ENCODE measurements at places on chromosomes 3 and 15. TPM values are rescaled to one million over a fixed set of nuclear protein-coding genes. Genes with fewer than 3 reads are reported as not detected.

DNA sequence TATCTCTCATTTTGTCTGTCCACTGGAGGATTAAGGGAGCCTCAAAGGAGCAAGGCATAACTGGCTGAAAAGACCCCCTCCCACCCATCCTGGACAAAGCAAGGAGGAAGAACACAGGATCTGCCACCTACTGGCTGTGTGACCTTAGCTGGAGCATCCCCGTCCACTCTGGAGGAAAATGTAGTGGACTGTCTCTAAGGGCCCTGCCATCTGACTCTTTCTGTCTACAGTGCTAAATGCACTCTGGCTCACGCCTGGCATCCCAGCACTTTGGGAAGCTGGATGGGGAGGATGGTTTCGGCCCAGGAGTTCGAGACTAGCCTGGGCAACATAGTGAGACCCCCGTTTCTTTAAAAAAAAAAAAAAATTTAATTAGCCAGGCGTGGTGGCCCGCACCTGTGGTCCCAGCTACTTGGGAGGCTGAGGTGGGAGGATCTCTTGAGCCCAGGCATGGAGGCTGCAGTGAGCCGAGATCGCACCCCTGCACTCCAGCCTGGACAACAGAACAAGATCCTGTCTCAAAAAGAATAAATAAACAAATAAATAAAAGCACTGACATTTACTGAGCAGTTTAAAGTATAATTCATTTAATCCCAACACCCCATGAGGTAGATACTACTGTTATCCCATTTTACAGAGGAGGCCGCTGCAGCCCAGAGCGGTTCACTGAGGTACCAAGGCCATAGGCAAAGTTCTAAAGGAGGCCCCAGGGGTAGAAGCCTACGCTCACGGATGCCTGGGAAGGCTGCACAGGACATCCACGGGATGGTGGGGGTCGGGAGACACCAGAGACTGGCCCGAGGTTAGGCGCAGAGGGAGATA, 1.1 kb downstream of the TBC1D2B start:
- peak overlapping the region; percentile 95 for H3K27ac ChIP-seq
- H3K4me3 ChIP-seq, result peak overlapping the region; percentile 100
- H3K27me3 ChIP-seq, result no peaks in the 10 kb centered on the region
- H3K4me1 ChIP-seq, result peaks cover 47% of the 10 kb centered on the region
- H3K36me3 ChIP-seq, result peaks cover 5% of the 10 kb centered on the region

DNA sequence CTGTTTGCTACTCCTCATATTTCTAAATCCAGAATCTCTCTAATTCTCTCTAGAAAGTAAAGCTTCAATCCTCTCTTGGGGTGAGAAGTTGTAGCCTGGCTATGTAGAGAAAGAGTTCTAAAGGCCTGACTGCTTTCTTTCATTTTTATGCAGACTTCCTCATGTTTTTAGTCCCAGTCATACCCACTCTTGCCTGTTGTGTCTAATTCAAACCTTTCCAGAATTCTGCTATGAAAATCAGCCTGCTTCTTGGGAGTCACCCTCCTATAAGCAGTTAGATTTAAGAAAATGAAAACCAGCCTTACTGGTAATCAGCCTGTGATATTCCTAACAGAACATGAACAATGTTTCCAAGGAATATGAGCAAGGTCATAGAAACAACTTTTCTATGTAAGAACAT, 14.8 kb upstream of the ZNF639 start:
- H3K36me3 ChIP-seq, result no peaks in the 10 kb centered on the region
- no peak overlapping the region for H3K4me3 ChIP-seq
- no peak overlapping the region for H3K27ac ChIP-seq
- DNase-seq, result no peak
- H3K4me1 ChIP-seq, result no peaks in the 10 kb centered on the region

DNA sequence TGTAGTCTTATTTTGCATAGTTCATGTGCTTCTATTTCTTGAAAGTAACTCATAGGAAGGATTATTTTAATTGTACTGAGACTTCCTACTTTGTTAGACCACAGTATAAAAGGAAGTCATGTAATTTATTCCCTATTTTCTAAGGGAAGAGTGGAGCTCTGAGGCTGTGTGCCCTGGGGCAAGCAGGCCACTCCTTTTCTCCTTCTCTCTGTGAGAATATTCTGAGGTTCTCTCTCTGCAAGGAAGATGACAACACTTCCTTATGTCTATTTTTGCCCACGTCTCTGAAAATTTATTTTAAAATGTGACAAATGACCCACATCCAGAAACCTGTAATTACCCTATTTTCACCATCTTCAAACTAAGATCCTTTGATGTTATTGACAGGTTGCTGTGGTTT, 11.0 kb downstream of the KCTD6 start:
- H3K36me3 ChIP-seq, result peaks cover 20% of the 10 kb centered on the region
- no peaks in the 10 kb centered on the region for H3K27me3 ChIP-seq
- H3K27ac ChIP-seq, result no peak overlapping the region
- DNase-seq, result no peak

DNA sequence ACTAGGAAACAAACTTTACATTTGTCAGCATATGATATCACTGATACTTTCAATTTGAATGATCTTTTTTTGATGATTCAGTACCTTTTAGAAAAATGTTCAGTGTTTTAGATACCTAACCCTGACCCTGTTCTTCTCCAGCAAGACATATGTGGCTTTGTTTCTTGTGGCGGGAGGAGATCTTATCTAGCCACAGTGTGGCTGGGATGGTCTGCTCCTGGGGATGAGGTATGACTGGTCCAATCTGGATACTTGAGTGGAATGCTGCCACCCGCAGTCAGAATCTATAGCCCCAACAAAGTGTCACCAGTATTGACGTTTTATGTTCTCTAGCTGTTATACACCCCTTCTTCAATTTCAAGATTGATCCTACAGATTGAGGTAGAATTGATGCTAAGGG, 439.0 kb upstream of the GOLIM4 start:
- DNase-seq, result no peak
- H3K36me3 ChIP-seq, result no peaks in the 10 kb centered on the region
- H3K4me1 ChIP-seq, result no peaks in the 10 kb centered on the region
- H3K4me3 ChIP-seq, result no peak overlapping the region
- H3K27me3 ChIP-seq, result no peaks in the 10 kb centered on the region

- H3K36me3 ChIP-seq, result peaks cover 26% of the 10 kb centered on the region
- H3K4me3 ChIP-seq, result no peak overlapping the region
- peaks cover 82% of the 10 kb centered on the region for H3K4me1 ChIP-seq
- no peaks in the 10 kb centered on the region for H3K27me3 ChIP-seq
Measured at GRCh38 chr15:90597577-90597976, 67.9 kb downstream of the CRTC3 start.

DNA sequence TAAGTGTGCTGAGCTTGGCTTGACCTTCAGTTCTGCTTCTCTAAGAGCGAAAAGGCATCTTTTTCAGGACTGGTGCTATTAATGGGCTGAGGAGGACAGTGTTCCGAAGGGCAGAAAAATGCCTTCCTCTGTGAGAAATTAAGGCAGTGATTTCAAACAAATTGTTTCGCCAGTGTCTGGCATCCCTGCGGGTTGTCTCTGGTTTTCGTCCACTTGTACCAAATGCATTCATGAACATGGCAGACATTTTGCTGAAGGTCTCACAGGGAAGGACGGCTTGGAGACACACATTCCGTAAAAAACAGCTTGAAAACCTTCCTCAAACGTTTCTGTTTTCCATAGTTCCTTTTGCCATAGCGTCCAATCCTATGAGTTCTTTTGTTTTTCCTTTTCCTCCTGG, 57.1 kb downstream of the CEMIP start:
- no peaks in the 10 kb centered on the region for H3K4me1 ChIP-seq
- H3K36me3 ChIP-seq, result no peaks in the 10 kb centered on the region
- H3K4me3 ChIP-seq, result no peak overlapping the region
- DNase-seq, result no peak

DNA sequence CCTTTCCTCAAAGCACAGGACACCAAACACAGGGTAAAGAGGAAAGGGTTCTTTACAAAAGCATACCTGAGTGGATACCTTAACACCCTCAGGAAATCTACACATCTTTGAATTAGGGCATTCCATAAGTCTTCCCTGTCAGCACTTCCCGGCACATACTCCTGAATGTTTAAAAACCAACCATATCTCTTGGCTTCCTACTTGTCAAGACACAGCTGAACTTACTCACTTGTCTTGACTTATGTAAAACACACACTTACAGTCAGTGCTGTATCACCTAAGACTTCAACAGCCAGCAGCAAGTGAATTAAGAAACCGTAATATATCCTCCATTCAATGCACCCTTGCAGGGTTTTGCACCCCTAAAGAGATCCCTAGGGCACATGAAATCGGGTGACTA, 17.5 kb downstream of the IL1RAP start:
- no peak overlapping the region for H3K4me3 ChIP-seq
- H3K36me3 ChIP-seq, result peaks cover 12% of the 10 kb centered on the region
- peaks cover 7% of the 10 kb centered on the region for H3K4me1 ChIP-seq
- DNase-seq, result no peak

- peak; percentile 66 for DNase-seq
- no peak overlapping the region for H3K27ac ChIP-seq
- H3K4me3 ChIP-seq, result no peak overlapping the region
- H3K27me3 ChIP-seq, result no peaks in the 10 kb centered on the region
- H3K36me3 ChIP-seq, result no peaks in the 10 kb centered on the region
- no peaks in the 10 kb centered on the region for H3K4me1 ChIP-seq
Measured at GRCh38 chr3:36700537-36701248, 63.7 kb downstream of the DCLK3 start.

- H3K4me1 ChIP-seq, result no peaks in the 10 kb centered on the region
- no peak overlapping the region for H3K4me3 ChIP-seq
- H3K27ac ChIP-seq, result no peak overlapping the region
- no peaks in the 10 kb centered on the region for H3K36me3 ChIP-seq
- no peak for DNase-seq
Measured at GRCh38 chr3:109818081-109818480, 480.7 kb upstream of the DPPA4 start.

DNA sequence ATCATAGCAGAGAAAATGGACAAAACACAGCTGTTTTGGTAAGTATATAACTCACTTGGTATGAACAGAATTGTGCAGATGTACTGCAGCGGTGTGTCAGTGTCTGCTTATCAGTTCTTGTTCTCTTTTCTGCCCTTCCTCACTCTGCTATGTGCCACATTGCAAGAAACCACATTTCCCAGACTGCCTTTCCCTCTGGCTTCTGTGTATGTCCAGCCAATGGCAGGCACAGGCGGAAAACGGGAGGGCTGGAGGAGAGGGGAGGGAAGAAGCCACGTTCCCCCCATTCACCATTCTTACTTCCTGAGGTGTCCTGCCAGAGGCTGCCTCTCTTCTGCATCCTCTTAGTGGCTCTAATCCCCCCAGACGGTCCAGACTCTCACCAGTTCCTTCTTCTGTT, 15.4 kb downstream of the HHLA2 start:
- DNase-seq, result no peak
- no peak overlapping the region for H3K4me3 ChIP-seq

GRCh38 chr3:94615275-94616065, 552.6 kb downstream of the NSUN3 start:
- H3K27me3 ChIP-seq, result no peaks in the 10 kb centered on the region
- H3K27ac ChIP-seq, result no peak overlapping the region
- no peaks in the 10 kb centered on the region for H3K4me1 ChIP-seq
- no peak for DNase-seq
- H3K36me3 ChIP-seq, result no peaks in the 10 kb centered on the region

DNA sequence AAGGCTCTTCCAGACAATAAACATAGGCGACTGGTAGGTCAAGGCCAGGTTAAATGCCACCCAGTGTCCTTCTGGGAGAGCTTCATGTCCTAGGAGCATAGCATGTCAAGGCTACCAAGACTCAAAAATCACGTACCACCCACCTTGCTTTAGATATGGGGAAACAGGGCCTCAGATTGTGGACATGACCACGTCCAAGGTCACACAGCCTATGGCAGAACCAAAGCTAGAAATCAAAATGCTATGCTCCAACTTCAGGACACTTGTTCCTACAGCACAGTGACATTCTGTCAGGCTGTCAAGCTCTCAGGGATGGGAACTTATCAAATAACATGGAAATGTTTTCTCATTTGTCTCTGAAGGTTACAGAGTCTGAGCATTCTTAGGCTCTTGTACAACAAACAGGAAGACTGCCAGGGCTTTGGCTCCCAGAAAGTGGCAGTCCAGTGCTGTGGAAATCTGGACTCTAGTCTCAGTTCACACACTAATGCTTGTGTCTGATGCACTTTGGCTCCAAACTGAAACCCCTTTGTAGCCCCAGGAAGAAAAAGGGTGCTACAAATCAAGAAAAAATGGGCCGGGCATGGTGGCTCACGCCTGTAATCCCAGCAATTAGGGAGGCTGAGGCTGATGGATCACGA, 170.4 kb upstream of the LPP start:
- no peak for DNase-seq
- H3K4me1 ChIP-seq, result peaks cover 50% of the 10 kb centered on the region
- H3K36me3 ChIP-seq, result no peaks in the 10 kb centered on the region

- H3K4me1 ChIP-seq, result no peaks in the 10 kb centered on the region
- H3K27ac ChIP-seq, result no peak overlapping the region
- H3K4me3 ChIP-seq, result no peak overlapping the region
- no peaks in the 10 kb centered on the region for H3K36me3 ChIP-seq
- DNase-seq, result no peak
- no peaks in the 10 kb centered on the region for H3K27me3 ChIP-seq
Measured at GRCh38 chr3:79421273-79421672, 346.5 kb downstream of the ROBO1 start.

DNA sequence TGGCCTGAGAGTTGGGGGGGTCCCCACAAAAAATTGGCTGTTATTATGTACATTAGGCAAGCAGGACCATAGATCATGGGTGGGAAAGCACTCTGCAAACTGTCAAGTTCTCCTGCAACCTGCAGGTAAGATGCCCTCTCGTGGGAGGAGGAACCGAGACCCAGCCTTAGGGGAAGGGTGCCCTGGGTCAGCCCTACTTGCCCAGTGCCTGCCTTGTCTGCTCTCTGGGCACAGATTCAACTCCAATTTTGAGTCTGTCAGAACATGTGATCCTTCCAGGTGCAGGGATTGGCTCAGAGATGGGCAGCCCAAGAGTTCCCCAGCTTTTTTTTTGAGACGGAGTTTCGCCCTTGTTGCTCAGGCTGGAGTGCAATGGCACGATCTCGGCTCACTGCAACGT, 99.2 kb downstream of the PLXNA1 start:
- H3K27me3 ChIP-seq, result no peaks in the 10 kb centered on the region
- H3K4me3 ChIP-seq, result no peak overlapping the region
- no peak overlapping the region for H3K27ac ChIP-seq
- DNase-seq, result no peak
- no peaks in the 10 kb centered on the region for H3K4me1 ChIP-seq
- H3K36me3 ChIP-seq, result no peaks in the 10 kb centered on the region

- H3K4me1 ChIP-seq, result peaks cover 2% of the 10 kb centered on the region
- H3K4me3 ChIP-seq, result no peak overlapping the region
- peak overlapping the region; percentile 9 for H3K27ac ChIP-seq
- no peaks in the 10 kb centered on the region for H3K27me3 ChIP-seq
- DNase-seq, result no peak
- H3K36me3 ChIP-seq, result peaks cover 15% of the 10 kb centered on the region
Measured at GRCh38 chr3:14200276-14200675, 21.7 kb downstream of the LSM3 start.

The TUSC7 gene
- total RNA-seq, result not detected

The DUOX2 gene
- total RNA-seq, result not detected

The SNRPA1 gene
- total RNA-seq, result 212 TPM

The DAPK2 gene
- not detected for total RNA-seq

The GHSR gene
- not detected for total RNA-seq

The RHOV gene
- not detected for total RNA-seq

The CTSH gene
- total RNA-seq, result 5.1 TPM

The KLHL6 gene
- 82.4 TPM for total RNA-seq

The RTP1 gene
- not detected for total RNA-seq

The RLBP1 gene
- not detected for total RNA-seq

The CLDN11 gene
- total RNA-seq, result not detected

The SENP8 gene
- total RNA-seq, result 2.0 TPM
